Kidney epithelial cell (primary cell): ENCODE measurements at places on chromosomes 1 and 21.

DNA sequence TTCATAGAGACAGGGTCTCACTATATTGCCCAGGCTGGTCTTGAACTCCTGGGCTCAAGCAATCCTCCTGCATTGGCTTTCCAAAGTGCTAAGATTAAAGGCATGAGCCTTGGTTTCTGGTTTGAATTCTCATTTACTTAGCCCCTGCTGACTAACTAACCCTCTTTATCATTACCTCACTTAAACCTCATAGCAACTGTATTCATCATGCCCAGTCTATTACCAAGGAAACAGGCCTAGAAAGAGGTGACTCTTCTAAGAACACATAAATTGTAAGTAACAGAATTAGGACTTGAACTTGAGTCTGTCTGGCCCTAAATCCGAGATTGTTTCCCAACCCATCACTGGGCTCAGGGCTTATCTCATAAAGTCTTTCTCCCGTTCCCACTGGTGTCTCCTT is 44.2 kb downstream of the TMEM53 start:
- no peak for DNase-seq

DNA sequence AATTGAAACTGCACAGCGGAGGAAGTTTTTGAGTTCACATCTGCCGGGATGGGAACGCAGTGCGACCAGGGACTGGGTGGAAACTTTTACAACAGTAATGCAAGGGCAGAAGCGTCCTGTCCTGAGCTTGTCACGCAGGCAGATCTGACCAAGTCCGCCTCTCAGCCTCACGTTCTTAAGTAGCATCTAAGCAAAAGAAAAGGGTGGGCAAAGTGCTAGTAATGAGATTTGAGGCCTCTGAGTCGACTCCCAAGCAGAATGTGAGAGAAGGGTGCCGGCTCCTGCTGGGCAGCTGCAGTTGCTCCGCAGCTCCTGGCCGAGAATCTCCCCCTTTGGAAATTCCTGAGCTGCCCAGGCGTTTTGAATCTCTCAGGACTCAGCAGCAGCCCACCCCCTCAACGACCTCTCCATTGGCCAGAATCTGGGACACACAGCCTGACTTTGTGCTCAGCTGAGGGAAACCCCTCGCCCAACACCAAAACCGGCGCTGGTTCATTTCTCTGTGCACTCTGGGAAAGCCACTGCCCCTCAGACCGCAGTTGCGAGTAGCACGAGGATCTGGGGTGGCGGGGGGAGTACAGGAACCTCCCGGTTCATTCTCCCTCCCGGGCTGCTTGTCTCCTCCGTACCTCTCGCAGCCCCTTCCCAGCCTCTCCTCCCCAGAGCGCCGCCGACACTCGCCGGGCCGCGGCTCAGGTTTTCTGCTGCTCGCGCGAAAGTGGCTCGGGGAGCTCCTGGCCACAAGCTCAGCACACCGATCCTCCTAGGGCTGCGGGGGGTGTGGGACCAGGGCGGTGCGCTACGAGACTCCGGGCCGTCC is 913 bp upstream of the S1PR1 start:
- DNase-seq: no peak

DNA sequence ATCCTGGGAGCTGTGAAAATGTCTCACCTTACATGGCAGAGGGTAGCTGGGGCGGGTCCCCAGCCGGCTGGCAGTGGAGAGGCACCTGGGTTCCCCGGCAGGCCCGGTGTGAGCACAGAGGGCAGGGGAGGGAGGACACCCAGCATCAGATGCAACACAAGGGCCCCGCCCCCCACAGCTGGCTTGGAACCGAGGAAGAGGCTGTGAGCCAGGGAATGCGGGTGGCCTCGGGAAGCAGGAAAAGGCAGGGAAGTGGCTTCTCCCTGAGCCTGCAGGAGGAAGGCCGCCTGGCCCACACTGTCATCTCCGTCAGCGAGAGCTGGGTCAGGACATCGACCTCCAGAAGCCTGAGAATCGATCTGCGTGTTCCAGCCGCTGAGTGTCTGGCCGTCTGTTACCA is 87.3 kb downstream of the SIK1 start:
- no peak for DNase-seq

- DNase-seq: no peak
These were observed 56.1 kb downstream of the LMX1A start for GRCh38 chr1:165300400-165300903.

- no peak for DNase-seq
These were observed 35.4 kb downstream of the MIA3 start for GRCh38 chr1:222653178-222653827.
